Activated CD4-positive, CD25-positive, alpha-beta regulatory T cell treated with anti-CD3 and anti-CD28 coated beads, Interleukin-2, amount 50 U/mL, for 16 hours (primary cell): ENCODE measurements at places on chromosomes 11 and 22.

GRCh38 chr11:121309688-121310087 lies 17.1 kb downstream of the SC5D start:
- no peak for DNase-seq

GRCh38 chr22:49953680-49954344 lies 6.8 kb upstream of the PIM3 start:
- DNase-seq = no peak

- no peak for DNase-seq
Measured at GRCh38 chr11:68315171-68315920, 3.0 kb downstream of the LRP5 start.

DNA sequence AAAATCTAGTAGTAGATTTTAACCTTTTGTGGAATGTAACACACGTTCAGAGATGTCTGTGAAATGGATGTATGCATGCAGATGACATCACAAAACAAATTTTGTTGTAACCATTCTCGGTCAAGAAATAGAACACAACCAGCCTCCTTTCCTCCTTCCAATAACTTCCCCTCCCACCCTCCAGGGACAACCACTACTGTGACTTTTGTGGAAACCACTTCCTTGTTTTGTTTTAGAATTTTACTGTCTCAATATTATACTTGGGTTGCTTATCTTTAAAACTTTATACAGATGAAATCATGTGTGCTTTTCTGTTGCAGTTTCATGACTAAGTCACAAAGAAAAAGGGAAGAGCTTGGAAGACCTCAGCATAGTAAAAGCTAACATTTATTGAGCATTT lies 189.4 kb upstream of the NCAM1 start:
- DNase-seq = no peak

- DNase-seq = no peak
Measured at GRCh38 chr11:101008961-101009689, 120.5 kb downstream of the PGR start.

DNA sequence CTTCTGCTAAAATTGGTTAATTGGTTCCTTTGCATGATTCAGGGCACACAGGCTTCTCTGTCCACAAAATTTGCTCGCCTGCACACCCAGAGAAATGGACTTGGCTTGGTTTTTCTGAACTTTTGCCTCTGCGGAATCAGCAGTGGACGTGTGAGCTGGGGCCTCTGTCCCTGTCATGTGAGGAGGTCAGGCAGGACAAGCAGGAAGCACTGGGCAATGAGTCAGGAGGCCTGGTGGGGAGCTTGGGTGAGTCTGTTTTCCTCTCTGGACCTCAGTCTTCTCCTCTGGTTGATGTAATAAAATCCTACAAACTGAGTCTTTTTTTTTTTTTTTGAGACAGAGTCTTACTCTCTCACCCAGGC lies 10.4 kb upstream of the CELSR1 start:
- DNase-seq = no peak

- peak; percentile 0 for DNase-seq
Measured at GRCh38 chr11:22787551-22788162, 41.9 kb downstream of the SVIP start.

DNA sequence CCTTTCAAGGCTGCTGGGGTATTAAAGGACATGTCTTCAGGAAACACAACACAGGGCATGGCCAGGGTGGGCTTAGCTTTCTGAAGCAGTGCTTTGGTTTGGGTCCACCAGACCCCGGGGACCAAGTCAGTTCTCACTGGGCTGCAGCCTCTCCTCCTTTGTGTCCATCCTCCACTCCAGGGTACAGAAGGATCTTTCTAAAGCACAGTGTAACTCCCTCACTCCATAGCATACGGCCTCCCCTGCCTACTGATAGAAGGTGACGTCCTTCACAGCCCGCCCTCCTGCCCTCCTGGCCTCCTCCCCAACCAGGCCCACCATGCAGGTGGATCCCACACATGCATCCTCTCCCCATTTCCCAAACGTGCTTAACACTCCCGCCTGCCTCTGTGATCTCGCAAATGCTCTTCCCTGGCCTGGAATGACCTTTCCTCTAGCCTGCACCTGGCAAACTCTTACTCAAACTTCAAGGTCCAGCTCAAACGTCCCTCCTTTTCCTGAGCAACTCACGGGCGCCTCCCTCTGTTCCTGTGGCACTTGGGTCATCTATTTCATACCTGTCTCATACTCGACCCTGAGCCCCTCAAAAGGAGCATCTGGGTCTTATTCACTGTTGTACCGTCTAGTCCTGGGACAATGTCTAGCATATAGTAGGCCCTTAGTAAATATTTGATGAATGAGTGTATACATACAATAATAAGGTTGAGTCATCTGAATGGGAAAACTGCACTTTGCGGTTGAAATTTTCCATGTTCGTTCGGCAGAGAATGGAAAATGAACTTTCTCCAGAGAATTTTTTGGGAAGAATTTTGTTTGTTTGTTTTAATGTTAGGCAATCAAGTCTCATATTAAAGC lies 187.7 kb downstream of the EFCAB6 start:
- DNase-seq = no peak

DNA sequence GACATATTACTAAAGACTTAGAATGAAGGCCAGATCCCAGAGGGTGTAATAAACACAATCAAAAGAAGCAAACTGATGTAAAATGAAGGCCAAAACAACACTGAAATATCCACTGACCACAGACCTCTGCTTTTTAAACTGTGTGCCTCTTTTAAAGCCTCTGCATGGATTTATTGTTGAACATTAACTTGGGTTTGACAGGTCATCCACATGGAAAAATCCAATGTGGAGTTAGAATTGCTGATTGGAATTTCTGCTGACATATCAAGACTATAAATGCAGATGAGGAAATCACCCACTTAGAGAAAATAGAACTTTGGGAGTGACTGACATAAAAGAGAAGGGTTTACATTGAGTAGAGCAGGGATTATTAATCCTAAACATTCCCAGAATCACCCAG lies 853.9 kb upstream of the RAG2 start:
- DNase-seq = no peak

DNA sequence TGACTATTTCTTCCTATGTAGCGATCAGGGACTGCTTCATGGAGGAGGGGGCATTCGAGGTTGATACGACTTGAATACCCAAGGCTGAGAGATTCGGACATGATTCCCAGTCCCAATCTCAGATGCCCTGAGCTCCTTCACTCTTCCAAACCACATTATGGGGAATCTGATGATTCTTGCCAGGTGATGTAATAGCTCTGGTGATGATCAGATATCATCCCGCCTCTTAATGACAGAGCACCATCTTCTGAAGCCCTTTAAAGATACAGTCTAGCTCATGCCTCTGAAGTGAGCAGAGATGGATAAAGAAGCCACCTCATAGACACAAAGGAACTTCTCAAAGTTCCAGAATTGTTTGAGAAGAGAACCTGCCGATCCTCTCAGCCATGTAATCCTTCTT lies 8.9 kb upstream of the CLMP start:
- no peak for DNase-seq

GRCh38 chr22:39625569-39626537 lies 55.3 kb downstream of the CACNA1I start:
- no peak for DNase-seq

- DNase-seq = no peak
Measured at GRCh38 chr11:72283947-72284346, 40.0 kb upstream of the PHOX2A start.
